ENCODE measurements at places on chromosomes 5 and 9. TPM values are rescaled to one million over a fixed set of nuclear protein-coding genes. Genes with fewer than 3 reads are reported as not detected.

The MSMP gene
- not detected for total RNA-seq

The TAF11L10 gene
- not detected for total RNA-seq

The TOR1B gene
- total RNA-seq = 24.9 TPM

The SLC25A2 gene
- 0.11 TPM for total RNA-seq

The MARCOL gene
- not detected for total RNA-seq

The PDE6A gene
- not detected for total RNA-seq

GRCh38 chr5:142411656-142412425 is 87.0 kb upstream of the SPRY4 start:
- no peak for DNase-seq

- peak; percentile 21 for DNase-seq
Measured at GRCh38 chr9:89952401-89952800, 347.6 kb downstream of the GADD45G start.

DNA sequence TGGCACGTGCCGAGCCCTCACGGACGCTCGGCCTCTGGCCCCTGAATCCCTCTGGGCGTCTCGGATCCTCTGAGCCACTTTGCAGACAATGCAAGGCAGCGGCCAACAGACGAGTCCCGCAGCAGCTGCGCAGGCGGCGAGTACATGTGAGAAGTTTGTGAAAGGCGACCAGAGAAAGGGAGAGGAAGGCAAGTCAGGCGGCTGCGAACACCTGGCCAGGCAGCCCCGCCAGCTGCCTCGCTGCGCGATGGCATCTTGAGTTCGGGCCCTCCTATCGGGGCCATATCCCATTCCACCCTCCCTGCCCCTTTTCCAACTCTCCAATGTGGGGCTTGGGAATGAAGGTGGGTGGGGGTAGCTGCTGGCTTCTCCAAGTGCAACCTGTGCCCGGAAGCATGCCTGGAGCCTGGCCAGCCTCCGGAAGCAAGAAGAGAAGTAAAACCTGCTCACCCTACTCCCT is 4.5 kb upstream of the POU4F3 start:
- DNase-seq = no peak

DNA sequence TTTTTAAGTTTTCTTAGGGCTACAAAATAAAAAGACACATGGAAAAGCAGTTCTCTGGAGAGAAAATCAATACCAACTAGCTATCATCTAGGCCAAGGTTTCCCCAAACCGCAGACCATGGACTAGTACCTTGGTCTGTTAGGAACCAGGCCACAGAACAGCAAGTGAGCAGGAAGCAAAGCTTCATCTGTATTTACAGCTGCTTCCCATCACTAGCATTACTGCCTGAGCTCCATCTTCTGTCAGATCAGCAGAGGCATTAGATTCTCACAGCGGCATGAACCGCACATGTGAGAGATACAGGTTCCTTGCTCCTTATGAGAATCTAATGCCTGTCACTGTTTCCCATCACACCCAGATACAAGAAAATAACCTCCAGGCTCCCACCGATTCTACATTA is 1907.6 kb upstream of the ACO1 start:
- DNase-seq = no peak

GRCh38 chr5:56516035-56516434 is 282.9 kb upstream of the ANKRD55 start:
- DNase-seq = no peak

GRCh38 chr9:77440057-77440456 is 208.1 kb downstream of the GNA14 start:
- no peak for DNase-seq

- no peak for DNase-seq
Measured at GRCh38 chr5:42781584-42781983, 25.0 kb downstream of the CCDC152 start.

DNA sequence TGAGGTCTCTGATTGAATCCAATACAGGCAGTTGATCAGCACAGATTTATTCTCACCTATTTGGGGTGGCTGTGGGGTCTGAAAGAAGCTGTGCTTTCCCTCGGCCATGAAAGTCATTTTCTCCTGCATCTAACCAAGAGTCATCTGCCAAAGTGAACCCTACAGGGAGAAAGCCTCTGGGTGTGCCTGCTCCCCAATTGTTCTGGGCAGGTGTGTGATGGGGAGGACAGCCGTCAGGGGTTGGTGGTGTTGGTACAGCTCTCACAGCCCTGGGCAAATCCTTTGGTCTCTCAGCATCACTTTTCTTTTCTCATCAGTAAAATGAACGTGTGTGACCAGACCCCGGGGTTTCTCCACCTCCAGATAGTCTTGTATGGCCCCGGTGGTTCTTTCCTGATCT is 2.5 kb downstream of the PHF2 start:
- DNase-seq = peak; percentile 13

DNA sequence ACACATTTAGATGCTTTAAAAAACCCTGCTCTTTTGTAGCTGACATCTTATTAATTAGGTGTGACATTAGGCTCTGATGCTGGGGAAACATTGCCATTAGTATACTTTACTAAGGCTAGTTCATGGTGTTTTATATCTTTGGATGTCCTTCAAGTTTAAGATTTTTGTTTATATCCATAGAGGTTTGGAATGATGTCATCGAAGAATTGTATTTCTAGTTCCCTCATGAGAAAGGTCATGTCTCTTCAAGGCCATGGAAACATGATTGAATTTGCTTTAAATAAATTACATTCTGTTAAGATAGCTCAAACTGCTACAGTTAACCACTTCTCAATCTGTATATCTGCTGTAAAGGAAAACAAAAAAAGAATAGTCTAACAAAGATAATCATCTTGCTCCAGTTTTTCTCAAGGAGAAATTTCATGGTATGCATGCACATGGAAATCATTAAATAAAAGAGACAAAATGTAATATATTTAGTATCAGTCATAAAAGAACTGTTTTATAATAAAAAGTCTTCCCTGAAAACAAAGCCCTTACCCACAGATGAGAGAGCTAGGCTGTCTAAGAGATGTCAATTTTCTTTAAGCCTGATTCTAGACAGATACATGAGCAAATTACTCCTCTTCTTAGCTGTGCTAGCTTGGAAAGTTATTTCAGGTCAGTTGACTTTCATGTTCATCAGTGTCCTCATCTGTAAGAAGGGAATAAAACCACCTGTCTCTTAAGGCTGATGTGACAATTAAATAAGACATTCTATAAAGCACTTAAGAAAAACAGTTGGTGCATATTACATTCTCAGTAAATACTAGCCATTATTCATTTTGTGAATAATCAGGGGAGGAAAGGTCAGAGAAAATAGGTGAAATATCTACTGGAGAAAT is 25.0 kb upstream of the STARD4 start:
- DNase-seq = no peak

DNA sequence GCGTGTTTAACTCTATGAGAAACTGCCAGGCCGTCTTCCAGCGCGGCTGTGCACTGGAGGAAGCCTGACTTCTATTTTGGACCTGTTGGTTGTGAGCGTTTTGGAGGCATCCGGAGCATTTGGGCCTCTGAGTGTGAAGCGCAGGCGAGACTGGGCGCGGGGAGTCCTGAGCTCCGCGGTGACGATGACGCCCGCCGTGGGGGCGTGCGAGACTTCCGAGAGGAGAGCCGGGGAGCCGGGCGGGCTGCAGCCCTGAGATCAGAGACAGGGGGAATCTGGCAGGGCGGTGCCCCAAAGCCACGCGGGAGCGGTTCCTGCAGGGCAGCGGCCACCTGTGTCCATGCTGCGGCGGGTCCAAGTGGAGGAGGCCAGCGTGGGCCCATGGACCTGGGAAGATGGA is 47.4 kb downstream of the NTNG2 start:
- DNase-seq = no peak

DNA sequence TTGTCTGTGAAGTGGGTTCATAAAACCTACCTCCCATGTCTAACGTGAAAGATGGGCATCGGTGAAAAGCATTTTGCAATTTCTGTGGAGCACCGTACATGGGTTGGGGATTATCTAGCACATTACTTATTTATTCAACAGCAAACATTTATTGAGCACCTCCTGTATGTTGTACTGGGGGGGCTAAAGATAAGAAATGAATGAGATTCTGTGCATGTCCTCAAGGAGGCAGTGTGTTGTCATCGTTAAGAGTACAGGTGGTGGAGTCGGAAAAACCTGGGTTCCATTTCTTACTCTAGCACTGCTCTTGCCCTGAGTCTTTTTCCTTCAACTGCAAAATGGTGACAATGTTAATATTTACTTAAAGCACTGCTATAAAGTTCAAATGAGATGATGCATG is 30.4 kb upstream of the DENND1A start:
- no peak for DNase-seq

Measured in SJSA1 (cell line).